ENCODE measurements at places on chromosomes 3 and 15. TPM values are rescaled to one million over a fixed set of nuclear protein-coding genes. Genes with fewer than 3 reads are reported as not detected.

- H3K27me3 ChIP-seq: no peaks in the 10 kb centered on the region
- no peak overlapping the region for H3K27ac ChIP-seq
- H3K4me1 ChIP-seq: peaks cover 5% of the 10 kb centered on the region
Observed at GRCh38 chr15:95869920-95870319, 460.6 kb upstream of the NR2F2 start.

- H3K27ac ChIP-seq: no peak overlapping the region
- H3K27me3 ChIP-seq: no peaks in the 10 kb centered on the region
- H3K4me1 ChIP-seq: no peaks in the 10 kb centered on the region
- DNase-seq: no peak
Observed at GRCh38 chr3:42110631-42111030, 19.5 kb downstream of the TRAK1 start.

DNA sequence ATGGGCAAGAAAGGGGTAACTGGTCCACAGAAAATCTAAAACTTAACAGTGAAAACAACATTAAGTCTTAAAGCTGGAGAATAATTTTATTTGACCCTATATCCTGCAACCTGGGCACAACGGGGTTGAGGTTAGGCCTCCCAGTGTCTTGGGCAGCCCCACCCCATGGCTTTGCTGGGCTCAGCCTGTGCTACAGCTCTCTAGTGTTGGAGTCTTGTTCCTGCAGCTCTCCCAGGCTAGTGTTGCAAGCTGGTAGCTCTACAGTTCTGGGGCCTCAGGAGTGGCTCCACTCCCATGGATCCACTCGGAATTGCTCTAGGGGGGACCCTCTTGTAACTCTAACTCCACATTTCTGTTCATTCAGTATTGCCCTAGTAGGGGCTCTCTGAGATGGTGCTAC lies 24.9 kb upstream of the GNB4 start:
- no peak for DNase-seq
- H3K27me3 ChIP-seq: no peaks in the 10 kb centered on the region
- H3K36me3 ChIP-seq: no peaks in the 10 kb centered on the region
- H3K4me3 ChIP-seq: no peak overlapping the region
- H3K4me1 ChIP-seq: no peaks in the 10 kb centered on the region

DNA sequence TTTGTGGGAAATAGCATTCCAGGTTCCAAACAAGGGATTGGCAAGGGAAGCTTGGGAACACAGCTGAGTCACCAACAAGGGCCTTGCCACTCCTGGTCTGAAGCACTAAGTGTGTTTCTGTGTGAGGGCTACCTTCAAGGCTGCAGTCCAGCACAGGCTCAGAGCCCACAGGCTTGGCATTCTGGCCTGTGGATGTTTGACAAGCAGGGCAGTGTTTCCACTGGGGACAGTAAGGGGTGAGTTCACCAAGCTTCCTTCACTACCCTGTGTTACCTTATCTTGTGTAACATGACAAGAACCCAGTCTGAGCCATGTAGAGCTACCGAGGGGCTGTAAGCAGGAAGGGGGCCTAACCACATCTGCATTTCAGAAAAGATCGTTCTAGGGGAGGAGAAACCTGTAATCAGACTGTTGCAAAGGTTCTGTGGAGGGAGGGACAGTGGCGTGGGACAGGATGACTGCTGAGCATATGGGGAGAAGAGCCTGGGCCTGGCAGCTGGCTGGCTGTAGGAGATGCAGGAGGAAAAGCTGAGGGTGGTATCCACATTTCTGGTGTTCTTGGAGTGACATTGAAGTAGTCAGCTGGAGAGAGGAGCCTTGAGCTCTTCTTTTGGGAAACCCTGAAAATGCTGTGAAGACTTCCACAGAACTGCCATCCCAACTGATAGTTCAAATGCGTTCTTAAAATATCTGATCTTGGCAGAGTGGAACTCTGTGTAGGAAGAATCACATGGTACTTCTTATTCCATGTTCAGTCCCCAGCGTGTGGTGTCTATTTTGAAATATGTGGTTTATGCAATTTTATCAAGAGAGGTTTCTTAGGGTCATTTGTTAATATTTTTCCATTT lies 61.3 kb downstream of the CTDSPL start:
- H3K4me3 ChIP-seq: no peak overlapping the region
- no peaks in the 10 kb centered on the region for H3K36me3 ChIP-seq
- H3K27me3 ChIP-seq: no peaks in the 10 kb centered on the region
- peaks cover 91% of the 10 kb centered on the region for H3K4me1 ChIP-seq
- H3K27ac ChIP-seq: peak overlapping the region; percentile 60
- no peak for DNase-seq

DNA sequence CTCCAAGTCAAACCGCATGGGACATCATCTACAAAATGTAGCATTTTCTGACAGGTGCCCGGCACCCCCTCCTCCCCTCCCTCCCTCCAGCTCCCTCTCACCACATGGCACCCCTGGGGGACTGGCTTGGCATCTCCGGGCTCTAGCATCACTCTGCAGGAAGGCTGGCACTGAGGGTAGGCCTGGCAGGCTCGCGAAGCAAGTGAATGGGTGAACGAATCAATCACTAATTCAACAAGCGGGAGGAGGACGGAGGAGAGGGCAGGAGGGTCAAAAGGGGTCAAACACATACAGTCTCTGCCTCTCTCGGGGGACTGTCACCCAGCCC lies 155.7 kb downstream of the NUP210 start:
- H3K27ac ChIP-seq: no peak overlapping the region
- H3K4me3 ChIP-seq: no peak overlapping the region
- no peaks in the 10 kb centered on the region for H3K4me1 ChIP-seq
- DNase-seq: no peak
- H3K27me3 ChIP-seq: no peaks in the 10 kb centered on the region

- no peak for DNase-seq
- no peaks in the 10 kb centered on the region for H3K27me3 ChIP-seq
- no peak overlapping the region for H3K4me3 ChIP-seq
Observed at GRCh38 chr15:75309711-75310110, 26.2 kb upstream of the COMMD4 start.

DNA sequence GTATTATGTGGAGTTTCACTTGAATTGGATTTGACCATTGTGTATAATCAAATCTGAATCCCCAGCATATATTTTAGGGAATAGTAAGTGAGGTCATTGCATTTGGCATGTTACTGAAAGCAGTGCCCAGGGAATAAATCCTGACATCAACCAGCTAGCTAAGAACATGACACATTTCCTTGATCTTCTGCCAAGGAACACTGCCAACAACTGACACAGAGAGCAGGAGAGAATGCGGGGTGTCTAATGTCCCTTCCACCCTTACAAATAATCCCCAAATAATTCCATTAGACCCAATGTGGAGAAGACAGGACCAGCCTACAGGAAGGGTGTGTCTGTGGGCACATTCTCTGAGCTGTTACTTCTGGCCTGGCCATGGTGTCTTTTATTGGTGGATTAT lies 30.6 kb upstream of the UBE3A start:
- DNase-seq: no peak
- no peaks in the 10 kb centered on the region for H3K27me3 ChIP-seq
- no peaks in the 10 kb centered on the region for H3K4me1 ChIP-seq
- no peak overlapping the region for H3K4me3 ChIP-seq
- no peaks in the 10 kb centered on the region for H3K36me3 ChIP-seq

GRCh38 chr3:166837535-166837934 lies 542.6 kb downstream of the ZBBX start:
- no peak overlapping the region for H3K27ac ChIP-seq
- no peak overlapping the region for H3K4me3 ChIP-seq
- no peaks in the 10 kb centered on the region for H3K36me3 ChIP-seq
- DNase-seq: no peak

GRCh38 chr3:192957441-192958021 lies 39.9 kb upstream of the MB21D2 start:
- no peak for DNase-seq
- no peaks in the 10 kb centered on the region for H3K27me3 ChIP-seq
- no peaks in the 10 kb centered on the region for H3K4me1 ChIP-seq
- H3K27ac ChIP-seq: no peak overlapping the region

DNA sequence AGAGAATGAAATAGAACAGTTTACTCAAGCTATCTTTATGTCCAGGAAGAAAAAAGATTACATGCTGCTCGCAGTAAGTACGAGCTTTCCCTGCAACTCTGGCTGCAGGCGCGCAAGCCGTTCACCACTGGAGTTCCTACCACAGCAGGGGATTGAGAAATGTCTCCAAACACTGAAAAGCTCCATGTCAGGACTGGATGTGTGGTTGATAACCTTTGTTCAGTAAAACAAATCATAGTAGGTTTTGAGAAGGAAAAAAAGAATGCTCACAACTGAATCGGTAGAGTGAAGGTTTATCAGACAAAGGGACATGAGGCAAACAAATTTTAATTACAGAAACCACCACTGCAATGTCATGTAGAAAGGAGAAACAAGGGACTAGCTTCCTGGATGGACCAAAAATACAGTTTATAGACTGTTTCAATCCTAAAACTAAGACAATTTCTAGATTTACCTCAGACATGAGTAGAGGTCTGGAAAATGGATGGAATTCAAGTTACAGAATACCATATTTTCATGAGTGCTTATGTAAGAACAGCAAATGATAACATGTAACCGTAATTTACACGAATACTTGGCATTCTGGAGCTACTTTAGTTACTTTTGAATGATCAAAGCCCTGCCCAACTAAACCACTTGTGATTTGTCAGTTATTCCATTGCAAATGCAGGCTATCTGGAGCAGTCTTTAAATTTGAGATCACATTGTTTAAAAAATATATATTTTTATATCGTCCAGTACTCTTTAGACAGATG lies 471.1 kb downstream of the SHQ1 start:
- no peaks in the 10 kb centered on the region for H3K27me3 ChIP-seq
- H3K4me3 ChIP-seq: no peak overlapping the region
- no peaks in the 10 kb centered on the region for H3K36me3 ChIP-seq
- H3K27ac ChIP-seq: peak overlapping the region; percentile 22

DNA sequence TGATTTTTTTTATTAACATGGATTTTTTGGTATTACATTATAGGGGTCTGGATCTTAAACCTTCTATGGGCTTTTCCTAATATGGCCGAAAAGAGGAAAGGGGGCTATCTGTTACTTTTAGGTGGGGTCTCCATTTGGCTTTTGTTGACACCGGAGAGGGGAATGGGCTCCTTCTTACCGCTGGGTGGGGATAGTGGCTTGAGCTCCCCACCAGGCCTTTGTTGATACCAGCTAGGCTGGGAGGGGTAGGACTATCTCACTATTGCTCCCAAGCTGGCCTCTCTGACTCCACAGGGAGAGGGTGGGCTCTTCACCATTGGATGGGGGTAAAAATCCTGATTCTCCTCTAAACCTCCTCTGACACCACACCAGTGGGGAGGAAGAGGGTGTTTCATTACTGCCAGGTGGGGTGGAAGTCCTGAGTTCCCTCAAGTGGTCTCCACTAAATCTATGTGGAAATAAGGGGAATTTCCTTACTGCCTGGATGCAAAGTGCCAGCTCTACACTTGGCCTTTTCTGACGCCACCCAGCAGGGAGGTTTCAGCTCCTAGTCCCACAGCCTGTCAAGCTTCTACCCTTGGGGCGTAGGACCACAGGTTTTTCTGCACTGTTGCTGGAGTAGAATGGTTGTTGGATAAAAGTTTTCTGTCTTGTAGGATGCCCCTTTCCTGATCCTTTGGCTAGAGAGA lies 572.3 kb downstream of the MAGI1 start:
- no peak for DNase-seq
- H3K4me3 ChIP-seq: no peak overlapping the region
- no peaks in the 10 kb centered on the region for H3K36me3 ChIP-seq
- H3K4me1 ChIP-seq: no peaks in the 10 kb centered on the region

DNA sequence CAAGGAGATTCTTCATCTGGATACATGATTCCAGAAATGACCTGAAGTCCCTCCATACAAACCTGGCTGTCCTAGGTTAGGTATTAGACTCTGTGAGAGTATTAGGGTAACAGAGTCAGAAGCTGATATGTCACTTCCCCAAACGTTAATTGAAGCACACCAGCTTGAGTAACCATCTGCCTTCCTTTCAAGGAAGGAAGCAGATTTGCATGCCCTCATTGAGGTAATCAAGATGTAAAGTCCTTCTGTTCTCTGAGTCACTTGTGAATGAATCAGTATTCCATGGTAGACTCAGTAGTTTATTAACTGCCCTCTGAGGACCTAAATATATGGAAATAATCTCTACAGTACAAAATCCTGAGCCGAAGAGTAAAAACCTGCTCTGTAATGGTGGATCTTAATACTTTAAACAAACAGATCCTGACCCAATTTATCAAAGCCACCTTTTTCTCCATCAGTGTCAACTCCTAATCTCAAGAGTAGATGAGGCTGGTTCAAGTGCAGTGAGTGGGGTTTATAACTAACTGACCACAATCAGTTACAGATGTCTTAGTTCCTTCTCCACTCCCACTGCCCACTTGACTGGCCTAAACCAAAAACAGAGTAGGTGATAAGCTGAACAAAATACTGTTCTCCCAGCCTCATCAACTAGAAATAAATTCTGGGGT lies 246.2 kb upstream of the CHRM5 start:
- H3K36me3 ChIP-seq: no peaks in the 10 kb centered on the region
- H3K4me3 ChIP-seq: no peak overlapping the region
- no peaks in the 10 kb centered on the region for H3K27me3 ChIP-seq

DNA sequence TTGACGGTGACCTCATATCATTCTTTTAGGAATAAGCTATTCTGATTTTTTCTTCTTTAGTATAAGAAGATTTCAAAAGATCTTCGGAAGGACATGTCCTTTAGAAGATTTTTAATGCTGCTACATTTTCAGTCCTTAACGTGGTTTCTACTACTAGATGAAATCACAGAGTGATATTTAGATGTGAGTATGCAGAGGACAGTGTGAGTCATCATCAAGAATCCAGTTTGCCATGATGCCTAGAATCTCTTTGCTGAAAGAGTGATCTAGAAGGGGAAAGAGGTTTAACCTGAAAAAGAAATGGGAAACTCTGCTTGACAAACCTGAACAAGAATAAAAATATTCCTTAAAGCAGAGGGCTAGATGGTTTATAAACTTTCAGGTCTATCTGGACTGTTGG lies 43.2 kb downstream of the SLC7A14 start:
- no peak overlapping the region for H3K4me3 ChIP-seq
- DNase-seq: no peak
- no peaks in the 10 kb centered on the region for H3K36me3 ChIP-seq
- H3K4me1 ChIP-seq: no peaks in the 10 kb centered on the region

ENTPD3 gene
- 0.39 TPM for total RNA-seq

AGBL1 gene
- 0.21 TPM for total RNA-seq

TERC gene
- 167 TPM for total RNA-seq

HCN4 gene
- not detected for total RNA-seq
